ENCODE measurements at places on chromosomes 2 and 18.

DNA sequence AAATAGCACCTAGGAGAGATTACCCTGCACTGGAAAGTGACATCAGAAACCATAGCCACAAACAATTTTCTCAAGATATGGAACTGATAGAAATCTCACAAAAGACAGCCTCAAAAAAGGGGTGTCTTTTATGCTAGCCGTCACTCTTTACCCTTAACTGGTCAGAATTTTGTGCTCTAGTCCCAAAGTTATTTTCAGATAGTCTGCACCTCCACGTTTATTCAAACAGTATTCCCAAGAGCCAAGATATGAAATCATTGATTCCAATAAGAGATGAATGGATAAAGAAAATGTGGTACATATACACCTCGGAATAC is 23.5 kb upstream of the PMAIP1 start:
- DNase-seq = no peak

GRCh38 chr18:77119101-77119850 is 13.3 kb downstream of the MBP start:
- DNase-seq = no peak

GRCh38 chr2:210189452-210190138 is 18.4 kb upstream of the KANSL1L start:
- DNase-seq = peak; percentile 38

DNA sequence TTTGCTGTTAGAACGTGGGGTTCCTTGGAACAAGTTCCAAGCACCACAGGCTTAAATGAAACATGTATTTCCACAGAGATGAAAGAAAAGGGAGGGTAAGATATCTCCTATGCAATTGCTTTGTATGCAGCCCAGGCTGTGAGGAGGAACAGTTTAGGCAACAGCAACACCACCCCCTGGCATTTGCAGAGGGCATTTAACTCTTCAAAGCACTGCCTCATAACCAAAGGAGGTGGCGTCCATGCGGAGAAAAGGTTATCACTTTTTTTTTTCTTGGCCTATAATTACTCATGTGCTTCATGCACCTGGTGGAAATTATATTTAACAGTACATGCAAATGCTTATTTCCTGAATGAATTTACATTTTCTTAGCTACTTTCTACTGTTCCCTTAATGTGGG is 286.0 kb downstream of the LPIN1 start:
- DNase-seq = no peak

- peak; percentile 71 for DNase-seq
Observed at GRCh38 chr2:100588071-100588786, 25.4 kb downstream of the PDCL3 start.

- no peak for DNase-seq
Observed at GRCh38 chr2:10500601-10501361, 52.7 kb upstream of the ODC1 start.

DNA sequence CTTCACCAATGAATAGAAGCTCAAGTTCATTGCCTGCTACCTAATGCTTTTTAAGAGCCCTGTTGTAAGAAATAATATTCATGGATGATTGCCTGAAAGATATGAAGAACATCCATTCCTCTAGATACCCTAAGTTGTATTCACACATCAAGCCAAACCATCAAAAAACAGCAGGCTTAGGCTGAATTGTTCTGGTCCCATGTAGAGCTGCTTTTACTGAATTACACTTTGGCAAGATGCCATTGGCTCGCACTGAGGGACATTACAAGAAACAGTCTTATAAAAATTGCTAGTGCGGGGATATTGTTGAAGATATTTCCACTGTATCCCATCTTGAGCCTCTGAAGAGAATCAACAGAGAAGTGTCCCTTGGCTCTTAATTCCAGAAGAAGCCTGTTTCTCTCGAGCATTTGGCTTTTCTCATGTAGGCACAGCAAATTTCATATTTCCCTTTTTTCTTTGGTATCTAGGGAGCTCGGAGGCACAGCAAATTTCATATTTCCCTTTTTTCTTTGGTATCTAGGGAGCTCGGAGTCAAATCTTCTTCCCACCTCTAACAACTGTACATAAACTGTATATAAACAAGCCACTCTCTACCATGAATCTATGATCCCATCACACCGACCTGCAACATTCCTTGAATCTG is 107.5 kb downstream of the COLEC12 start:
- no peak for DNase-seq

- DNase-seq = no peak
Observed at GRCh38 chr2:172372436-172372835, 55.0 kb upstream of the ITGA6 start.

GRCh38 chr2:166293984-166294383 is 81.8 kb downstream of the SCN9A start:
- no peak for DNase-seq

DNA sequence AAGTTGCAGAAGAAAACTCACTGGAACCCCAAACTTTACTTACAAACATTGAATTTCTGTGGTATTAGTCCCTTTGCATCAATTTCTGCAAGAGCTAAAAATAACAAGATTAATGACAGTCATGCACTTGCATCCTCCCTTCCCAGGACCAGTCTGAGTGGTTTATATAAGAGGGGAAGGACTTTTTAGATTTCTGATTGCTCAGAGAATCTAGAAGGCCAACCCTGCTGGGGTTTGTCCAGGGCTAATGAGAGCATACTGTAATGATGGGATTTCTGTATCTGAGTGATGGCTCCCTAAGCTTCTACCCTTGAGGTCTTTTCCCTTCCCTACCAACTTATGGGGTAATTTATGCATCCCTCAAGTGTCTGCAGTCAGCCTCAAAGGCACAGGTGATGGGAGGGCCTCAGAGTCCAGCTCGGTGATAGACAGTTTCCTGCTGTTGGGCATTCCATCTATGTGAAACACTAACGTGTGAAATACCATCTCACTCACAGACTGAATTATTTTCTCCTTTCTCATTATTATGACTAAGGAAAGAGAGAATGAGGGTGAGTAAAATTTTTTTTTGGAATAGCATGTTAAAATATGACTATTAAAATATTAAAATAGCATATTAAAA is 556.3 kb downstream of the RIT2 start:
- DNase-seq = no peak

GRCh38 chr2:234669001-234669400 is 172.1 kb upstream of the ARL4C start:
- DNase-seq = no peak

DNA sequence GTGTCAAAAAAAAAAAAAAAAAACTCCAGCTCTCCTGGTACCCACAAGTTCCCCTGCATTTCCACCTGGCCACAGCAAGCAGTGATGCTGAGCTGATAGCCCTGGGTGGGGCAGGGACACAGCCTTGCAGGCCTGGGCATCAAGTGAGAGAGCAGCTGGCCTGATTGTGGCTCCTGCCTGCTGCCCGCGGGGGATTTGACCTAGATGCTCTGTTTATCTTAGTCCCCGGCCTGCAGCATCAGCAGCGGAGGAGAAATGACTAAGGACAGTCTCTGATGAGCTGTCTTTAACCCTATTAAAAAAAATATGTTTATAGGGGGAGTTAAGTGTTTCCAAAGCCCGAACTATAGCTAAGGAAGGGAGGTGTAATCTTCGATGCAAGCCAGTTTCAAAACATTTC is 102.6 kb downstream of the MTCL1 start:
- no peak for DNase-seq

DNA sequence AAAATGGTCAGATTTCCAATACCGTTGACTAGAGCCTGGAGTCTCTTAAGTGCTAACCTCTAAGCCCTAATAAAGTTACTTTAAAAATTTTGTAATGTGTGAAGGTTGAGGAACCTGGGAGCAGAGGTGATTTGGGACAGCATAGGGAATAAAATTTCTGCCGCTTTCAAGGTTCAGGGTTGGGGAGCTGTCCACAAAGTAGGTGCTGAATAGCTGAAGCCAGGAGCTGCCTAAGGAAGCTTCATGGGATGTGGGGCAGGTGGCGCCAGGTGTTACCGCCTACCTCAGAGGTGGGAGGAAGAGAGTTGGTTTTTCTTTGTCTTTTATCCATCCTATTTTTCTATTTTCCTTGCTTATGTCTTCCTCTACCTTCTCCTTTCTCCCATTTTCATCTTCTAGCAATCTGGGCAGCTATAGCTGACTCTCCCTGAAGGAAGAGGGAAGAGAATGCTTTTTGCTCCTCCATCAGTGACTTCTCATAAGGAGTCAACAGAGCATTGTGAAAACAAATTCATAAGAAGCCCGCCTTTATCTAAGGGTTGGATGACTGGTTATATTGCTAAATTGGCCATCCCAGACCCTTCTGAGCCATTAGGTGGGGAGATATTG is 178.7 kb downstream of the CLIP4 start:
- DNase-seq = no peak

DNA sequence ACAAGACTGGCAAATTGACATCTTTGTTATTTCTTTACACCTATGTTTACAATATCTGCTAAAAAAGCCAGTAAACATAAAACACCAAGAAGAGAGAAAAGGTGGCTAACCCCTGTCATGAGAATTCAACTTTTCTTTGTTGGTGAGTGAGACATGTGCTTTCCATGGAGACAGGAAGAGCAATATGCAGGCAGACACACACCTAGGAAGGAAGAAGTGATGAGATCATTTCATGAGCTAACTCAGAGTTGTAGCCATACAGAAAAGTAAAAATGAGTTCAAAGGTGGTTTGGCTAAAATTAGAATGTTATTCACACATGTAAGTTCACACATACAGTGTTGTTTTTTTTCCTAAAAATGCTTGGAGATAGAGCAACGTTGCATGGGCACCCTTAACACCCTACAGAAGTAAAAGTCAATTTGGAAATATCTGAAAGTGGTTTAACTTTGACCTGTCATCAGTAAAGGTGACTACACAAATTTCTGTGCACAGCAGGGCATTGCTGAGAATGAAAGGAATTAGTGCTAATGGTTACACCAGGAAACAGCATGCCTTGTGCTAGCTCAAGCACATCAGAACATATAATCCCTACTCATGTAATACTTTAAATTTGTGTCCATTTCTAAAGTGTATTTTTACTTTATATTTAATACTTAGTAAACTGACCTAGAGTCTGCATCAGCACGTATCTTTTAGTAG is 557.6 kb downstream of the CBLN2 start:
- no peak for DNase-seq

- peak; percentile 66 for DNase-seq
Observed at GRCh38 chr2:171319164-171319810, 114.5 kb downstream of the METTL8 start.

- DNase-seq = no peak
Observed at GRCh38 chr2:12778369-12778768, 61.6 kb downstream of the TRIB2 start.

DNA sequence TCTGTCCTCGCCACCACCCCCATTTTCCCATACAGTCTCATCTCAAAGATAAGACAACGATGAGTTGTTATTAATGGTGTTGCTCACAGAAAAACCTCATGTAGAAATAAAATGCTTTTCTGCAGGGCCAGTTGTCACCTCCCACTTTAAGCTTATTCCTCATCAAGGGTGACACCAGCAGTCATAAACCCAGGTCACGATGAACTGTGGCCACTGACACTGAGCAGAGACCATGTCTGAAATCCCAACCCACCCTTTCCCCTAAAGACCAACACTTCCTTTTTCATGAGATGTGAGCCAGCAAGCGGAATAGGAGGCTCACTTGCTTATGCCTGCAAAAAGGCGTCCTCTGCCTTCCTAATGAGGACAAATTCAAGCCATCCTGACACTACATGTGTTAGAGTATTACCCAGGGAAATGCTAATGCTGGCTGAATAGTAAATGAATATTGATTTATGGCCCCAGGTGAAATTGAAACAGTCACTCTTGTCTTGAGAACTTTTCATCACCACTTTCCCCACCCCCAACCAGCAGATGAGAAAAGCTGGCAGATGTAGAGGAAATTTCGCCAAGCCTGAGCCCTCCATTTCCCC is 228.4 kb downstream of the MGAT5 start:
- DNase-seq = peak; percentile 47

GRCh38 chr2:120314690-120315366 is 31.1 kb upstream of the INHBB start:
- no peak for DNase-seq

DNA sequence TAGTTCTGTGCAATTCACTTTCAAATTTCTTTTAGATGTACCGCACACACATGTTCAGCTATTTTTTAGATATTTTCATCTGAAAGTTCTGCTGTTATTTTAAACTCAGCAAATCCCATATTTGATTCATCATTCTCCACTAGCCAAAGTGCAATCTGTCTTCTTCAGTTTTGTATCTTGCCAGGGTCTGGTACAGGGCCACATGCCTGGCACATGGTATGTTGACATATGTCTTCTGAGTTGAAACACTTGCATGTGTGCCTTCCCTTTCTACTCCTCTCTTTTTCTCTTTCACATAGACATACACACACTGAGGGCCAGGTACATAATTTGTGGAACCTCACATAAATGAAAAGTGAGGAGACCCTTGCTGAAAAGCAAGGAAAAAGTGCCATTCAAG is 25.7 kb upstream of the SESTD1 start:
- no peak for DNase-seq

- no peak for DNase-seq
Observed at GRCh38 chr2:26598336-26598995, 42.7 kb downstream of the CIB4 start.

GRCh38 chr2:156649596-156649995 is 213.4 kb downstream of the GPD2 start:
- no peak for DNase-seq

GRCh38 chr2:217108086-217108485 is 248.2 kb upstream of the TNP1 start:
- no peak for DNase-seq

DNA sequence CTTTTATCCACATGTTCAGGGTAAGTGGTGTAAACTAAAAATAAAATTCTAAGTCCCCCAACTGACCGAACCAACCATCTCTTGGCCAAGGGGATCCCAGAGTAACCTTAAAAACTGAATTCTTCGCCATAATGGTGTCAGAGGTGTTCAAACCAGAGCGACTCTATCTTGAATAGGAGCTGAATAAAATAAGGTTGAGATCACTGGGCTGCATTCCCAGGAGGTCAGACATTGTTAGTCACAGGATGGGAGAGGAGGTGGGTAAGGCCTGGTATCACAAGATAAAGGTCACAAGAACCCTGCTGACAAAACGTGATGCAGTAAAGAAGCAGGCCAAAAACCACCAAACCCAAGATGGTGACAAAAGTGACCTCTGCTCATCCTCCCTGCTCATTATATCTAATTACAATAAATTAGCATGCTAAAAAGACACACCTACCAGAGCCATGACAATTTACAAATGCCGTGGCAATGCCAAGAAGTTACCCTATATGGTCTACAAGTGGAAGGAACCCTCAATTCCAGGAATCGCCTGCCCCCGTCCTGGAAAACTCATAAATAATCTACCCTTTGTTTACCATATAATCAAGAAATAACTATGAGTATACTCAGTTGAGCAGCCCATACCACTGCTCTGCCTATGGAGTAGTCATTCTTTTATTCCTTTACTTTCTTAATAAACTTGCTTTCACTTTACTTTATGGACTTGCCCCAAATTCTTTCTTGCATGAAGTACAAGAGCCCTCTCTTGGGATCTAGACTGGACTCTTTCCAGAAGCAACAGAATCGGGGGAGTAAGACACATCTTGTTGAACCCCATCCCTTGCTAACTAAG is 302.4 kb downstream of the STK39 start:
- DNase-seq = no peak
